ENCODE measurements at places on chromosomes 2 and 18.

- DNase-seq, result no peak
These were observed 167.1 kb upstream of the STK17B start for GRCh38 chr2:196338440-196338839.

GRCh38 chr2:929925-930324 is 20.7 kb upstream of the SNTG2 start:
- no peak for DNase-seq

- DNase-seq, result no peak
These were observed 3.5 kb upstream of the GDF7 start for GRCh38 chr2:20663196-20664070.

DNA sequence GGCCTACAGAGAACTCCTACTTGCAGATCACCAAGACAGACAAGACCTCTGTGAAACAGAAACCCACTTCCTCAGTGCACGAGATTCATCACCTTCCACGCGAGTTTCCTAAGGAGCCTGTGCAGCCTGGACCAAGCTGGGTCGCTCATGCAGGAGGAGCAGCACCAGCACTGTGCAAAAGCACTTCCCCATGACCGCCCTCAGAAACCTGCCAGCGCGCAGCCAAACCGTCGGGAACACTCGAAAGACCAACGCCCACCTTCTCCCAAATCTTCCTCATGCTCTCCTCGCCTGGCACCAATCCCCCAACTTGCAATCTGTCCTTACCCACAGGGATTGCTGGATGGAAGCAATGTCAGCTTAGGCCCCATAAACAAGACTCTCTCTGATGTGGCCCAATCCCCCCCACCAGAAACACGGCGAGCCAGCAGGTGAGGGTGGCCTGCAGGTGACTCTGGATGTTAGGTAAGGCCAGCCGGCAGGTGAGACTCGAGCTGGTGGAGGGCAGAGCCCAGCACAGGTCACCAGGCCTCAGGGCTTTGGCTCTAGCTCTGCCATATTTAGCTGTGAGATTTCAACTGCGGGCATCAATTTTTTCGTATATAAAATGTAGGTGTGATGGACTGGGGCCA is 69.4 kb downstream of the PXDN start:
- no peak for DNase-seq

DNA sequence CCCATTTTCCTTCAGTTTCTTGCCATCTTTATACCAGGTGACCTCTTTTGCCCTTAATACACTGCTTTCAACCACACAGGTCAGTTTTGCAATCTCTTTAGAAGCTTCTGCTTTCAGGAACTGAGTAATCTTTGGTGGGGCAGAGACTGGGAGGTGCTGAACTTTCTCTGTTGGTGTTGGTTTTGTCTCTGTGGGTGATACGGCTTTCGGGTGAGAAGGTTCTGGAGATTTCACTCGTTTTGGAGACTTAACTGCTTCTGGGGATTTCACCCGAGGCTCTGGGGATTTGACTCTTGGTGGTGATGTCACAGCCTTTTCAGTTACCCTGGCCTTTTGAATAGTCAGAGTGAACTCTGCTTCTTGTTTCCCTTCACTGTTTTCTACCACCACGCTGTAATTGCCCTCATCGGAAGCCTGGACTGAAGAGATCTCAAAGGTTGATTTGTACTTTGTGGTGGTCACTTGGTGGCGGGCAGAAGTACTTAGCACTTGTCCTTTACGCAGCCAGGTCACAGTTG is 50.4 kb downstream of the PLEKHA3 start:
- no peak for DNase-seq

DNA sequence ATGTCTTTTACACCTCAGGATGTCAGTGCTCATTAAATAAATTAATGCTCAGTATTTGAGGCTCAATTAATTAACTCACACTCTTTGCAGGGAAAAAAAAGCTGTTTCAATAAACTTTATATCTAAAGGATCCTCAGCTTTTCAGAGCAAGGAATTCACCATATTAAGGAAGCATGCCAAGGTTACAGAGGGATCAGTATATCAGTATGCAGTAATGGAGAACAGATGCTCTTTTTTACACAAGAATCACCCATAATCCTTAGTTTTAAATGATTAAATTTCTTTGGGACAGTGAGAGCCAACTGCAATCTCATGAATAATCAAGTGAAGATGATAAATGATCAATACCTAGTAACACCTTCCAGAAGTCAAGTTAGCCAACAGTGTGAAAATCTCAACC is 14.9 kb upstream of the LCT start:
- no peak for DNase-seq

DNA sequence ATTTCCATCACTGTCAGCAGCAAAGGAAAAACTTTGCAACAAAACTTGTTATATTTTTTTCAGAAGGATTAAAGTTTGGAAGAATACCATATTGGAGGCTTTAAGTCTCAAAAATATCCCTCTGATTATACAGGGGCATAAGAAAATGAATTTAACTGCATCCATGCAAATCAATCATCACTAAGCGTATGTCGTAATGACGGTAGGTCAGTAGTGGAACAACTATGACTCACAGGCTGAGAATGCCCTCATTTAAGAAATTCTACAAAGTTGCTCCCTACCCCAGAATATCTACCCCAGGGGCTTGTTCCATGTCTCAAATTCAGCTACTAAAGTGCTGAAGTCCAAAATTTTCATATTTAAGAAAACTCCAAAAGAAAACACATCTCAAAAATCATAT is 12.5 kb upstream of the NAB1 start:
- DNase-seq, result no peak

- DNase-seq, result no peak
These were observed 68.9 kb upstream of the CELF4 start for GRCh38 chr18:37634516-37634915.

DNA sequence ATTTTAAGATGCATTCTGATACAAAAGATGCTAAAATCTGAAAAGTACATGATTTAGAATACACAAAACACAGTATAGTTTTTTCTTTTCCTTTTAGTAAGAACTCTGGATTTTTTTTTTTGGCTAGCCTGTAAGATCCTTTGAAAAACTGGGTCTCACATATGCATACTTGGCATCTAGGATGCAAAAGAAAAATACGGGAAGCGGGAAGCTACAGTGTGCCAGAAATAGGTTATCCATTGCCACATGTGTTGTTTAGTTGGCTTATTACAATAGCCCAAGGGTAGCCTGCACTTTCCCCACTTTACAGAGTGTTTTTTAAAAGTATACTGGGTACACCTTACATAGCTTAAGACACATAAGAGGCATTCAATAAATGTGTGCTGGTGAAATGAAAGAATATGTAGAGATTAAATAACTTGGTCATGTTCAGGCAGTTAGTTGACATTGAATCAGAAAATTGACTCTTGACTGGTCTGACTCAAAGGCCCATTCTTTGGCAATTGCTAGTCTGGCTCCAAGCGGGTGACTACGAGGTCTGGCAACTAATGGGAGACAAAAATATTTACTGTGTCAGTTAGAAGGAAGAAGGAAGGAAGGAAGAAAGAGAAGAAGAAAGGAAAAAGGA is 286.8 kb upstream of the TRIB2 start:
- no peak for DNase-seq

DNA sequence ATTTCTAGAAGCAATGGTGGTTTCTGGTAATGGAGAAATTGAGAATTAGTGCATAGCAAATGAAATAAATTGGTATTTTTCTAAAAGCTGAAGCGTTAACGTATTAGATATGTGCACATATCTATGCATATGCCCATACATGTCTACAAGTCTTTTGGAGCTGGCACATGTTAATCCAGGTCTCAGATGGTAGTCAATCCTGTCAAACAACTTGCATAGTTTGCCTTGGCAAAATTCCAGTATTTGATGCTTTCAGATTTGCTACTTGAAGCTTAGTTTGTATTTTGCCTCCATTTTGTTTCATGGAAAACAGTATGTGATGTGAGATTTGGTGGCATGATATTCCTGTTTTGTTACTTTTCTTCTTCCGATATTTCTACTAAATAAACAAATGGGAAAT is 304.6 kb downstream of the PARD3B start:
- no peak for DNase-seq

DNA sequence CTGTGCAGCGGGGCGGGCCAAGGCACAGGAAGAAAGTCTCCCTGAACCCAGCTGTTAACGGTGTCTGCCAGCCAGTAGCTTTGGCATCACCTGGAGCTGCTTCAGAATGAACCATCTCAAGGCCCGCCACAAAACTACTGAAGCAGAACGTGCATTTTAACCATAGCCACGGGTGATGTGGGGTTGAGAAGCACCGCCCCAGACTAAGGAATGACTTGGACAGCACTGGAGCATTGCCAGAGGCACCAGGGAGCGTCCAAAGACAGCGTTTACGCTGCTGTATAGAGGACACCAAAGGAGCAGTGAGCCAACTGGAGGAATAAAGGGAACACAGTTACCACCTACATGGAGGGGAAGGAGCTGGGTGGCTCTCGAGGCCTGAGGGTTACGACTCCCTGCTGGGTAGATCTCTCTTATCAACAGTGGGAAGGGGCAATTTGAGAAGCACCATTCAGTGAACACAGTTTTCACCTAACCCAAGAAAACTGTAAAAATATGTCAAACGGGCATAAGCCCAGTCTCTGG is 28.4 kb upstream of the LONRF2 start:
- DNase-seq, result no peak

GRCh38 chr2:105861200-105861599 is 116.5 kb downstream of the NCK2 start:
- DNase-seq, result no peak

DNA sequence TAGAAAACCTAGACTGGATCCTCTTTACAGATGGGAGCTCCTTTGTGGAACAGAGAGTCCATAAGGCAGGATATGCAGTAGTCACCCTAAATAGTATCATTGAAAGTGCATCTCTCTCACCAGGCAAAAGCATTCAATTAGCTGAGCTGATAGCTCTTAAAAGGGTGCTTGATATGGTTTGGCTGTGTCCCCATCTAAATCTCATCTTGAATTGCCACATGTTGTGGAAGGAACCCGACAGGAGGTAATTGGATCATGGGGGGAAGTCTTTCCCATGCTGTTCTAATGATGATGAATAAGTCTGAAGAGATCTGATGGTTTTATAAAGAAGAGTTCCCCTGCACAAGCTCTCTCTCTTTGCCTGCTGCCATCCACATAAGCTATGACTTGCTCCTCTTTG is 96.2 kb upstream of the RMP24 start:
- no peak for DNase-seq

DNA sequence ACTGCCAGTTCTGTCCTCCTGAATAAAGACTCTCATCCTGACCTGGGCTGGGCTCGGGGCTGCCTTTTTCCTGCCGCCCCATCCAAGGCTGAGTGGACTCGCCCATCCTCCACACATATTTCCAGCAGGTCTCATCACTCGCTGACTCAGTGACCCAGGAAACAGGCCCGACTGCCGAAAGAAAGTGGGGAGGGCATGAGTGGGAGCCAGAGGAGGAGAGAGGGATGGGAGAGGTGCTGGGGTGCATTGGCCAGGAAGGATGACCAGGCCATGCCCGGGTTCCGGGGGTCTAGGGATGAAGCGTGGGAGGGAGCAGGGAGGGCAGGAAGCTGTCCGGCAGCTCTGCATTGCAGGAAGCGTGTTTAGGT is 66.7 kb downstream of the TWIST2 start:
- no peak for DNase-seq

GRCh38 chr2:236440110-236440881 is 129.3 kb upstream of the ACKR3 start:
- no peak for DNase-seq

- DNase-seq, result no peak
These were observed 96.6 kb upstream of the NOSTRIN start for GRCh38 chr2:168705534-168706470.

DNA sequence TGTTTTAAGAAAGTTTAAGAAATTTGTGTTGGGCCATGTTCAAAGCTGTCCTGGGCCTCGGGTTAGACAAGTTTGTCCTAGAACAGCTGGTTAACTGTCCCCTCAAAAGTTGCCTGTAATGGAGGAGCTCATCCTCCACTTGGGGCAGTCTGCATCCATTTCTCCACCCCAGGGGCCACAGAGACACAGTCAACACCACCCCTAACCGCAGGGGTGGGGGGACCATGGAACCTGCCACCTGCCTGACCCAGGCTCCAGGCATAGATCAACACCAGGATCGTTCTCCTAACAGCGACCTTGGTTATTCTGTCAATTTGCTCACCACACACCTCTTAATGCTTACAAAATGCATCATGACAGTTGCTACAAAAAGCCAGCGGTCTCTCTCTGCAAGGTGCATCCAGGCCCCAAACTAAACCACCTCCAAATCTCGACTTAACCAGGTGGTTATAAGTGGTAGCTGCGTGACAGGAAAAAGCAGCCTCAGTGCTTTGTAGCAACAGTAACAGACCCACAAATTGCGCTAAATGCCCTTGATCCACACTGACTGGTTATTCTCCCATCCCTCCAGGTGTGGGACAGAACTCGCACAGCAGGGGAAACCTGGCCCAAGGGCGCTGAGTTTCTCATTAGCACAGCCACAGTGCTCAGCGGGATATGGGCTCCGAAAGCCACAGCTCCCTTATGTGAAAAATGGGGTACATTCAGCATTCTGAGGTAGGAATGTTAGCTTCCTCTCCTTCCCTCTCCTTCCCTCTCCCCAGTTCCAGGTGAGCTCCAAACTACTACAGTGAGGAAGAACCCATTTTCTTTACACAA is 48.0 kb downstream of the HDLBP start:
- DNase-seq, result no peak

DNA sequence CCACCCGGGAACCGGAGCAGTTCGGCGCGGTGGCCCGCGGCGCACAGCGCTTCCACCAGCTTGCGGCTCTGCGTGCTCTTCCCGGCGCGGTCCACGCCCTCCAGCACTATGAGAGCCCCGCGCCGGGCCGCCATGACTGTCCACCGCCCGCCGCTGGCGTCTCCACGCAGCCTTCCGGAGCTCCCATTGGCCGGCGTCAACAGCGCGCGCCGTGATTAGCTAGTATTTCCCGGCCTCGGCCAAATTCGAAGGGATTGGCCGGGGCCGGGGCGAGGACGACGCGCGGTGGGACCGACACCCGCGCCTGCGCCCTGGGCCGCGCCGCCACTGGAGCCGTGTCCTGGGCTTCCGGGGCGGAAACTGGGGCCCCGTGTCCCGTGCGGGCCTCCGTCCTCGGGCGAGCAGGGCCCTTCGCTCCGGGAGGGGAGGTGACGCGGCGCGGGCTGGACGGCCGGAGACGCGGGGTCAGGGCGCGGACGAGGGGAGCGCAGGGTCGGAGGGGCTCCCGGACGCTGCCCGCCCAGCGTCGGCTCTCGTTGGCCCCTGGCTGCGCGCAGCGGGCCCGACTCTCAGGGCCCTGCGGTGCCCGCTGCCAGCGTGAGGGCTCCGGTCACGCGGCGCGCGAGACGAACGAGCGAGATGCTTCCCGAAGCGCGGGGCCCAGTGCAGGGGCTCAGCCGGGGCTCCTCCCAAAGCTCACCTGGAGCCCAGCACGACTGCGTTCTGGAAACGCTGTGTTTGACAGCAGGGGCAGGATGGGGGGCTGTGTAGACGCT is at the start of gene DTYMK:
Gene DTYMK, minus strand, starts transcription at position 166 of the 776 bp plus-strand sequence. Its CDS starts 32 bp downstream, at position 134.
- peak; percentile 98 for DNase-seq

DNA sequence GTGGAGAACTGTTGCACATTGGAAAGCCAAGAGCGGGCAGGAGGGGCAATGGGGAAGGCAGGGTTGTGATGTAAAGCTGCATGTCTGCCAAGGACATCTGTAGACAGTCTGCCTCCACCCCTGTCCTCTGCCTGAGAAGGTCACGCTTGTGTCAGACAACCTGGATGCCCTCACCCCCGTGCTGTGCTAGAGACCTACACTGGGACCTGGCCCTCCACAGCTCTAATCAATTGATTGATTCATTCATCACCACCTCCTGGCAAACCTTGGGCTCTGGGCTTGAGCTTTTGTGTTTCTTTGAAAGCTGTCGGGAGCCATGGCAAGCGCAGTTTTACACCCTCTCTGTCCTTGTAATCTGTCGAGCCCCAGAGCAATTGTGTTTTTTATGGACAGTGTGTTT is 41.1 kb downstream of the MARCO start:
- DNase-seq, result no peak

- no peak for DNase-seq
These were observed 1676.4 kb upstream of the SLC39A10 start for GRCh38 chr2:193980599-193980998.

- DNase-seq, result no peak
These were observed 38.4 kb downstream of the ARL4C start for GRCh38 chr2:234458466-234458865.
